Right renal cortex interstitium (tissue), 3 donors: ENCODE measurements at places on chromosomes 11 and 22. TPM values are rescaled to one million over a fixed set of nuclear protein-coding genes. Genes with fewer than 3 reads are reported as not detected.

SCN4B gene
- polyA plus RNA-seq, result 0.82 TPM

TEX54 gene
- 0.28 TPM for polyA plus RNA-seq

FAM180B gene
- polyA plus RNA-seq, result not detected

UPK3A gene
- 1.3 TPM for polyA plus RNA-seq

PTGDR2 gene
- polyA plus RNA-seq, result 0.24 TPM

PARVB gene
- polyA plus RNA-seq, result 20.8 TPM

TIMP3 gene
- polyA plus RNA-seq, result 161 TPM

PGA5 gene
- not detected for polyA plus RNA-seq

ADAMTS8 gene
- polyA plus RNA-seq, result 2.8 TPM

FAM83F gene
- polyA plus RNA-seq, result 1.6 TPM

DNA sequence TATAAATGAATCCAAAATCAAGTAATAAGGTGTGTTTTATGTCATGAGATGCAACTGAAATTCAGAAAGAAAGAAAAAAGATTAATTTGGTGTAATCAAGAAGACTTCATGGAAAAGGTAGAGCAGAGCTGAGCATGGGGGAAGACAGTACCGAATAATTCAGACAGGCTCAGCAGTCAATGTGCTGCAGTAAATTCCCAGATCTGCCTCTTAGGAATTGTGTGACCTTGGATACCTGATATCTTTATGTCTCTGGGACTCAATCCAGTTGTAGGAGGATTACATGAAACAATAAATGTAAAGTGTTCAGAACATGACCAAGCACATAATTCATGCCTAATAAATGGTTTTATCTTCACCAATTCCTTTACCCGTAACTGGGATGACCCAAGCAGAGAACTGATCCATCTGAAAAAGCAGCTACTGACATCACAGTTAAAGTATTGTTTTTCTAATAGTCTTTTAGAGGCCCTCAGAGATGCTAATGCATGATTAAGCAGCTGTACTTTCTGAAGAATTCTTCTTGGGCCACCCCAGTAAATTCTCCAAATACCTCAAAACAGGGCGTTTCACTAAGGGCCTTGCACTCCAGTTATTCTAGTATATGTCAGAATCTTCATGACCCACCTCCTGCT is 7.8 kb downstream of the MS4A12 start:
- no peak for DNase-seq

- no peak for DNase-seq
Observed at GRCh38 chr22:44462246-44463010, 35.6 kb downstream of the RTL6 start.

GRCh38 chr11:66107600-66108510 is 37.8 kb downstream of the PACS1 start:
- no peak for DNase-seq

DNA sequence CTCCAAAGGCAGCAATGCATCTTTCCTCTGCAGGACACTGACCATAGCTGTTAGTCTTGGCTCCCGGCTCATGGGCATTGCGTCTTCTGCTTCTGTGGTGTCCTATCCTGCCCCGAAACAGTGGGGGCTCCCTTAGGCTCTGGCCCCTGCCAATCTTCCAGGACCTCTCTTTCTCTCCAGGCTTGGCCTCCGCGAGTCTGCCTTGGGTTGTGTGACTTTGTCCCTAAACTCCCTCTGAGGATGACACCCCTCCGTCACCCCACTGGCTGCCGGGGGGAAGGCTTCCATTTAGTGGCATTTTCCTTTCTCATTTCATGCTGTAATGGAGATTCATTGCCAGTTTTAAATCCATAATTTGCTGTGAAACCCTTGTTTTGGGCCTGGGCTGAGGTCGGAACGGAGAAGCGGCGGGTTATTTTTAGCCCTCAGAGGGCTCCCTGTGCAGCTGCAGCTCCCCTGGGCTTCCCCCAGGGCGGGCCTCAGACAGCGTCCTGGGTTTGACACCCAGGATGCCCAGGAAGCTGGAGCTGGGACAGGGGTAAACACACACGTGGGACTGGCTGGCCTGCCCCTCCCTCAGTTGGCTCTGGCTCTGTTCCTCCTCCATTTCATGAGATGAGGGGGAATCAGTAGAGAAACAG is 156.1 kb downstream of the ST3GAL4 start:
- DNase-seq, result no peak

DNA sequence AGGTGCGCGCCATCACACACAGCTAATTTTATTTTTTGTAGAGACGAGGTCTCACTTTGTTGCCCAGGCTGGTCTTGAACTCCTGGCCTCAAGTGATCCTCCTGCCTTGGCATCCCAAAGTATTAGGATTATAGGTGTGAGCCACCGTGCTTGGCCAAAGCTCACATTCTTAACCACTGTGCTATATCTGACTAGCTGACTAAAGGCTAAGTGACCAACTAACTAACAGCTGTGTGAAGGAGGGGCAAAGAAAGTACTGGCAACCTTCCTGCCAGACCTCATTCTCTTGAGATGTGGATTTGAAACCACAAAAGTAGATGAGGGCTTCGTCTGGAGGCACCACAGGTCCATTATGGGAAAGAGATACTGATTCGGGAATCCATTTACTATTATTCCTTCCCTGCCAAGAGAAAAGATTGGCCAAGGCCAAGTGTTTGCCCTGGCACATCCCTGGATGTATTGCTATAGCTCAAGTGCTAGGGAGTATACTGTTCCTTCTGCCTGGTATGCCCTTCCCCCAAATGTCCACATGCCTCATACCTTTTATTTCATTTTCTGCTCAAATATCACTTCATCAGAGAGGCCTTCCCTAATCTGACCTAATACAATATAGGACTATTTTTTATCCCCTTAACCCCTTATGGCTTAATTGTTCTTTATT is 52.7 kb upstream of the RRM1 start:
- DNase-seq, result no peak

GRCh38 chr22:46050451-46050845 is 73.5 kb upstream of the WNT7B start:
- no peak for DNase-seq

- no peak for DNase-seq
Observed at GRCh38 chr11:73271936-73272679, at the start of gene P2RY6. Gene P2RY6, plus strand, starts transcription at chr11:73272338. Its CDS starts 24,181 bp downstream, at chr11:73296519.

DNA sequence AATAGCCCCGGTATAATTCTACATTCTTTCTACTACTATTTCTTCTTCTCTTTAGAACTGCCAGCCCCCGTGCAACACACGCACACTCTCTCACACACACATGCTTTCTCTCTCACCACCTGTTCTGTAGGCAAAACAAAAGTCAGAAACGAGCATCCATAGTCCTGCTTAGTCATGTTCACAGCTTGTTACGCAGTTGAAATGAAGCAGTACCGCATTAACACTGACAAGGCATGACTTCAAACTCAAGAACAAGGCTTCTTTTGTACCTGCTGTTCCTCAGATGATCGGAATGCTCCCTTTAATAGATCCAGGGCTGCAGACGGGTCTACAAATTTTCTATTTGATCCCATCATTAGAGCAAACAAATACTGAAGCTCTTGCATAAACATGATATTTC is 42.2 kb downstream of the USP28 start:
- no peak for DNase-seq

- no peak for DNase-seq
Observed at GRCh38 chr11:27847496-27847895, 147.2 kb upstream of the BDNF start.

- peak; percentile 9 for DNase-seq
Observed at GRCh38 chr22:23984430-23984829, 4.5 kb downstream of the GSTT2 start.

DNA sequence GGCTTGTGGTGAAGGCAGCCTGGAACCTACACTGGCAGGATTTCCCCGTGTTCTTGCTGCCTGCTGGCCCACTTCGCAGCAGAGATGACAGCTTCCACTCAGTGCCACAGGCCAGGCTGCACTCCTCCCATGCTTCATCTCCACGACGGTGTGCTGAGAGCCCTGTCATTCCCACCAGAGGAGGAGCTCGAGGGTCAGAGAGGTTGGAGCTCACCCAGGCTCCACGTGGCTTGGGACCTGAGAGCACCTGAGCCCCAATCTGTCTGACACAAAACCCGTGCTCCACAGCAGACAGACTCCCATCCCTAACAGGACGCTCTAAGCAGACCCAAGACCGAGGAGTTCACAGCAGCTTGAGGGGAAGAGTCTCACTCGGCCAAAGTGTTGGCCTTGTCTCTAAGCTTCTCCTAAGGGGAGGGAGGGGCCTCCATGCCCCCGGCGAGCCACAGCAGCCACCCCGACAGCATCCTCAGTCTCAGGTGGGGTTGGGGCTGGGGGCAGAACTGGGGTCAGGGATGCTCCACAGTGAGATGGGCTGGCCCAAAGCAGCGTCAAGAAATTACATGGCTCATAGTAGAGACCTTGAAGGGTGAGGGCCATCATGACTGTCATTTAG is 10.7 kb downstream of the LRFN4 start:
- no peak for DNase-seq

- DNase-seq, result no peak
Observed at GRCh38 chr11:110738641-110739040, 26.4 kb upstream of the ARHGAP20 start.

DNA sequence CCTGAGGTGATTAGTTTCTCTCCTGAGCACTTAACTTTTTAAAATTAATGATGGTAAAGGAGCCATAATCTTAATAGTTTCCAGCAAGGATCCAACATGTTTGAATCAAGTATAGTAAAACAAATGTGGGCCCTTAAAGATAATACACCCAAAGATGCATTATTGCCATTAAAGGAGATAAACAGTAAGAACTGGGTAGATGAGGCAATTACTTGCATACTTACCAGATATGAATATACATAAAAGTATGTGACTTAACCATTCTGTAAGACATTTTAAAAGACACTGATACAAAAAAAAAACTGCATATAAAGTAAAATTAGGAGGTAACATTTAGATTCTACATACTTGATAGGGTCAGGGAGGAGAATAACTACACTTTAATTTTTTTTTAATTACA is 48.2 kb downstream of the CADM1 start:
- DNase-seq, result no peak

DNA sequence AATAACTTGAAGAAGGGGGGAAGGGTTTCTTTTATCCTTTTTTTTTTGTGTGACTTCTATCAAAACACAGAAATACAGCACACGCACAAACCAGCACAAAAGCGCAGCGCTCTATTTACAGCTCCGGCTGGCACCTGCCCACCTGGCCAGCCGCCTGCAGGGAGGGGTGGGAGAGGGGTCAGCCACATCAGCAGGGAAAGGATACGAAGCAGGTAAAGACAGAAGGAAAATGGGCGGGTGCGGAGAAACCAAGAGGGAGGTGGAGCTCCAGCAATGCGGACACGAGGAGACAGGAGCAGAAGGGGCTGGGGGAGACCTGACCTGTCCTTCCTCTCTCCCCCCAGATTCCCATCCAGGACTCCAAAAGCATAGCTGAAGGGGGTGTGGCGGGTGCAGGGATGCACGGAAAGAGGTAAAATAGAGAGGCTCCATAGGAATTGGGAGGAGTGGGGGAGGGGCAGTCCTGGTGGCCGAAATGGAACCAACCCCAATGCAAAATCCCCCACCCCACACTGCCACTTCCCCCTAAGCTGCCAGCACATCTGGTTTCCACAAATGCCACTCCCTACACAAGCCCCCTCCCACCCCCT is 14.1 kb downstream of the CXCR5 start:
- no peak for DNase-seq

DNA sequence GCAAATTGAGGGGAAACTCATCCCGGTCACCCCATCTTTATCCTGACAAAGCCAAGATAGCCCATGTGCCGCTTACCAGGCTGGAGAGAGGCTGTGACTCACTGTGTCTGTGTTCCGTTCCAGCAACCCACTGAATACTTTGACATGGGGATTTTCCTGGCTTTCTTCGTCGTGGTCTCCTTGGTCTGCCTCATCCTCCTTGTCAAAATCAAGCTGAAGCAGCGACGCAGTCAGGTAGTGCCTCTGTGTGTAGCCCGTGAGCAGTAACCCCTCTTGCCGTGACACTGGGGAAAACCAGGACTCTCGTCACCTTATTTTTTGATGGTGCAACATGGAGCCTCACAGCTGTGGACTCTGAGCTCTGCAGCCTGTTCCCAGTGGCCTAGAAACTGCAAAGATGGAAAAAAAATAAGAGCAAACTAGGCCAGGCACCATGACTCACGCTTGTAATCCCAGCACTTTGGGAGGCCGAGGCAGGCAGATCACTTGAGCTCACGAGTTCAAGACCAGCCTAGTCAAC is 16.9 kb downstream of the C22orf31 start:
- no peak for DNase-seq

DNA sequence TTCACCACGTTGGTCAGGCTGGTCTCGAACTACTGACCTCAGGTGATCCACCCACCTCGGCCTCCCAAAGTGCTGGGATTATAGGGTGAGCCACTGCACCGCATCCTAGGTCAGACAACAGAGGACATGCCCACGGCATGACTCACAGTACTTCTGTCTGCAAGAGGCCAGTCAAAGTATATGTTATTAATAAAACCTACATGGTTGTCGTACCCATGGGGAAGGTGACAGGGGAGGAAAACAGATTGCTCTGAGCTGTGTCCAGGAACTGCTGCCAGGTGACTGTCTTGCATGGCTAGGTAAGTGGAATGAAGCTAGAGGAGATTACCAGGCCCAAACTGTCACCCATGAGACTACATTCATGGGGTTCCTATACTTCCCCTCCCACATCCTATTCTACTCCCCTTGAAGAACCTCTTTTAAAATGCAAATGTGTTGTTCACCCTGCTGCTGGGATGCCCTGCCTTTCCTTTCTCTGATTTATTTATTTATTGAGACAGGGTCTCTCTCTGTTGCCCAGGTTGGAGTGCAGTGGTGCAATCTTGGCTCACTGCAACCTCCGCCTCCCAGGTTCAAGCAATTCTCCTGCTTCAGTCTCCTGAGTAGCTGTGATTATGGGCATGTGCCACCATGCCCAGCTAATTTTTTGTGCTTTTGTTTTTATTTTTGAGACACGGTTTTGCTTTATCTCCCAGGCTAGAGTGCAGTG is 2.0 kb upstream of the NLRX1 start:
- no peak for DNase-seq

DNA sequence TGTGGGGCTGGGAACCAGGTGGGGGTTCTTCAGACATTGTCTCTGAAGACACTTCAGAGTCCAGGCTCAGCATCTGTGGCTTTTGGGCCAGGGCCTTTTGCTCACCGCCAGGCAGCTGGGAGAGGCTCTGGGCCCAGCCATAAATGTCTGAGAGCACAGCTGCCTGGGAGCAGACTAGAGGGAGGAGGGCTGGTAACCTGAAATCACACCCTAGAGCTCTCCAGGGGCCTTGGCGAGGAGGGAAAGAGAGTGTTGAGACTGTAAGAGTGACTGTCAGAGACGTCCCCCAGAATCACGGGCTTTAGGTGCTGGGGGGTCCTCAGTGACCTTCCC is 4.1 kb downstream of the TRABD start:
- no peak for DNase-seq

GRCh38 chr22:49946612-49947295 is 13.8 kb upstream of the PIM3 start:
- DNase-seq, result no peak
